ENCODE measurements at places on chromosomes 2 and 18.

GRCh38 chr18:58668211-58668610 lies 3.1 kb upstream of the MALT1 start:
- no peak for DNase-seq

GRCh38 chr18:45166836-45167551 lies 448.3 kb upstream of the SLC14A2 start:
- DNase-seq = no peak

- peak; percentile 90 for DNase-seq
Measured at GRCh38 chr2:33242845-33243244, 233.6 kb upstream of the RASGRP3 start.

GRCh38 chr2:98691303-98691702 lies 39.6 kb downstream of the MGAT4A start:
- peak; percentile 84 for DNase-seq

- DNase-seq = no peak
Measured at GRCh38 chr2:199455545-199456382, 2.0 kb downstream of the SATB2 start.

GRCh38 chr2:219448099-219448775 lies 13.6 kb downstream of the SPEG start:
- DNase-seq = no peak

DNA sequence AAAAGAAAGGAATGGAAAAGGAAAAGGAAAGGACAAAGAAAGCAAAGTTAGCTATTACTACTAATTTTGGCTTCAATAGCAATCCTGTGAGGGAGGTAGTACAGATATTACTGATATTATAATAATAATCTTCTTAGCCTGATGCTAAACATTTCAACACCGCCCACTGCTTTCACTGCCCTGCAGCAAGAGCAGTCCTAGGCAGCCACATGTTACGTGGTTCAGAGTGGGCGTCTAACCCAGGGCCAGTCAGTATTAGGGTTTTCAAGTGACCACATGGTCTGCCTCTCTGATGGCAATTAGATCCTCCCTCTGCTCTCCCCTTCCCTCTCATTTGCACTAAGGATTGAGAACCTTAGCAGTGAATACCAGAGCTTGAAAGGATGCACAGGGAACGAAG lies 83.7 kb upstream of the ZNF397 start:
- no peak for DNase-seq

GRCh38 chr2:222105046-222105445 lies 193.8 kb downstream of the PAX3 start:
- DNase-seq = no peak

DNA sequence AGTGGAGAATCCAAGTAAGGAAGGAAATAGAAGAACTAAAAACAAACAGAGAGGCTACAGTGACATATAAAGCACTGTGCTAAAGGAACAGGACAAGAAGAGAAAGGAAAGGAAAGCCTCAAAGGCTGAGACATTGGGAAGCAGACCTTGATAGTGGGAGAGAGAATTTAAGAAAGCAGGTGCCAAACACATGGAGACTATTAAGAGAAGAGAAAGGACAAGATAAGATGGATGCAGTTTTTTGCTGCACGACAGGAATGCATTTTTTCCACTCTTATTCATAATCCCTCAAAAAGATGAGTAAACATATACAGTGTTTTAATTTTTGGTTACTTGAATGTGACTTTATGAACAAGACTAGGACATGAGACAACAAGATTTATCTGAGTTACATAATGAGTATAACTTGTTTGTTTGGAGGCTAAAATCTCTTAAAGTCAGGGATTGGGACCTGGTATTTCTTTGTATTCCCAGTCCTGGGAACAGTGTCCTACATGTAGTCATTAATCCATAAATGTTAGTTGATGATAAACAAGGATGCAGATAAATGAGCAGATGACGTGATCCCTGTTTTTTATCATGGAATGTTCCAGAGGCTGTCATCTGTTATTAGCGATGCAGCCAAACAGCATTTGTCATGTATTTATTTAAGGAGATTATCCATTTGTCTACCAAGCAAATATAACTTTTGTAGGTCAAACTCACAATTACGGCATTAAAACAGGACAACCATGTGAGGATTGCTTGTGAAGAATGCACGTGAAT lies 141.7 kb downstream of the DNER start:
- DNase-seq = no peak

DNA sequence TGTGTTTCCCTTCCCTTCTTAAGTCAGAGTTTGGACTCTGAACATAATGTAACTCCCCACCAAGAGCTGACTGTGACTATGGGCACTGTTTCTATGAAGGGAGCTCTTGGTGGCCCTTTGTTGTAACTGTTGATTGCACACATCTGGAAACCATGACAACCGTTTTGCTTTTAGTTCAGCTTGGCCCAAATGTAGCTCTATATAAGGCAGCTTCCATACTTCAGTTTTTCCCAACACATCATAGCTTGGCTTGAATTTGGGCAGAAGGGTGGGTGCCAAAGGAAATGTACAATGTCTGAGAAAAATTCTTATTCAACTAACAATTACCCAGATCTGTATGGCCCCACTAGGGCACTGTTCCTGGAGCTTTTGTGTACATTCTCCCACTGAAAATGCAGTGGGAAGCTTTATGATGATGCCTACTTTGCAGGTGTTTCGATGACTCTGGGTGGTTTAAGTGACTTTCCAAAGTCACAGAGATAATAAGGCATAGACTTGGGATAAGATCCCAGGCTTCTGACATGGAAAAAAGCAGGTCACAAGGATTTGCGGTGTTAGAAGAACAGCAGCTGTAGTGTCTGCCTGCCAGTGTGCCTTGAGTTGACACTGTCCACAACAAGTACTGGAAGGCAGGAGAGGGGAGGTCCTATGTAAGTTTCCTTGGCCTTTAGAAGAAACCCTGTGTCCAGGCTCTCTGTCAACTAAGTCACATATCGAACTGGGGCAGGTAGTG lies 2.4 kb upstream of the CETN1 start:
- DNase-seq = no peak

- DNase-seq = no peak
Measured at GRCh38 chr2:173058673-173059072, 17.0 kb upstream of the MAP3K20 start.

DNA sequence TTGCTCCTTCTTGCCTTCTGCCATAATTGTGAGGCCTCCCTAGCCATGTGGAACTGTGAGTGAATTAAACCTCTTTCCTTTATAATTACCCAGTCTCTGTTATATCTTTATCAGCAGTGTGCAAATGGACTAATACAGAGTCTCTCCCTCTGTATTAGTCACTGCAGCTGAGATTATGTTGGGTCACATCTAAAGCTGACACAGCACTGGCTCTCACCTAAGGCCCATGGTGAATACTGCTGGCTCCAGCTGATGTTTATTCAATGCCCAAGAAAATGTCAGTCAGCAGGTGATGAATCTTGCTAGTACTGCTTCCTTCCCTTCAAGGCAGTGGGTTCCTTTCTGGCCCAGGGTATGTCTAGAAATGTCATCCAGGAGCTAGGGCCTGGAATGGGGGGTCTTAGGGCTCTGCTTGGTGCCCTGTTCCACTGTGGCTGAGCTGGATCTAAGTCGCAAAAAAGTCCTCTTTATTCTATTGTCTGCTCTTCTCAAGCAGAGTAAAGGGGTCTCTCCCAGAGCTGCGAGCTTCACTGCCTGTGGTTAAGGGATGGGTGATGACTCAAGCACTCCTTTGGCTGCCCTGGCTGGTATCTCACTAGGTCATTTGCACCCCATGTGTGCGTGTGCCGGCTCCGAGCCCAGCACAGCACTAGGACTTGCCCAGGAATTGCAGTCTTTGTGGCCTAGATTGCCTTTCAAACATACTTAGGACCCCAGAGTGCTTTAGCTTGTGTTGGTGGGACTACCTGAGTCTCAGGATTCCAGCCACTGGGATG lies 29.9 kb downstream of the PPP1R1C start:
- DNase-seq = no peak

GRCh38 chr2:3628800-3629199 lies 29.2 kb upstream of the ALLC start:
- DNase-seq = no peak

GRCh38 chr2:208142925-208143799 lies 2.8 kb downstream of the CRYGB start:
- DNase-seq = no peak

GRCh38 chr2:119064567-119064966 lies 94.0 kb downstream of the C1QL2 start:
- no peak for DNase-seq

DNA sequence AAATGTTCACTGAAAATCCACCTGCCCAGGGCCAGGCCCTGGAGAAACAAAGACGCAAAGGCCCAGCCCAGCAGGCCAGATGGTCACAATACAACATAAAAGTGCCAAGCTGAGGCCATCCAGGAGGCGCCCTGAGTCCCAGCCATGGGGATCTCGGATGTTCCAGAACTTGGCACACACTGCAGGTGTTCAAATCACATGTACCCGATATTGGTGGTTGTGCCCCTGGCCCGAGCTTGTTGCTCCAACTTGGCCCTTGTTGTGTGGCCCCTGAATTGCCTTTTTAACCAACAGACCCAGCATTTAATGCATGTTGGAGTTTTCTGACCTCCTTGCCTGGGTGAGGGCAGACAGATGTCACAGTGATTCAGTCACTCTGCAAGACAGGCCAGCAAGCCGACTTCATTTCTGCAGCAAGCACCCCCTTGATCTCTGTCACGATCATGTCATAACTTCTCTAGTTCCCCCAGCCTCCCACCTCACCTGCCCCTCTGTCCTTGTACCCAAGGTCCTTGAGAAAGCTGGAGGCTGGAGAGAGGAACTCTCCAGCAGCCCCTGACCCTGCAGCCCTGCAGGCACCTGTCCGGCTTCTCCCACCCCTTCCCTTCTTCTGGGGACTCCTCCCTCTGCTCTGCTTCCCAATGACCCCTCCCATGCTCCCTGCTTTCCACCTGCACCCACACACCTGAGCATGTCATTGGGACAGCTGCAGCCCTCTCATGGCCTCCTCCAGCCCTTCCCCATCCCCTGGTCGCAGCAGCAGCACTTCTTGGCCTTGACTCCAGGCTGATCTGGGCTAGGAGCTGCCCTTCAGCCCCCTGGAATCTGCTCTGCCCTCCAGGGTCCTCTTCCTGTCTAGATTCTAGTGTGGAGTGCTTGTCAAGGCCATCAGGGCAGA lies 9.1 kb downstream of the NGEF start:
- DNase-seq = no peak

- DNase-seq = no peak
Measured at GRCh38 chr2:95372845-95373244, 29.7 kb upstream of the FAHD2A start.

- DNase-seq = peak; percentile 12
Measured at GRCh38 chr2:96866986-96867755, 2.7 kb downstream of the SEMA4C start.

GRCh38 chr2:105754011-105754410 lies 9.3 kb downstream of the NCK2 start:
- DNase-seq = no peak

DNA sequence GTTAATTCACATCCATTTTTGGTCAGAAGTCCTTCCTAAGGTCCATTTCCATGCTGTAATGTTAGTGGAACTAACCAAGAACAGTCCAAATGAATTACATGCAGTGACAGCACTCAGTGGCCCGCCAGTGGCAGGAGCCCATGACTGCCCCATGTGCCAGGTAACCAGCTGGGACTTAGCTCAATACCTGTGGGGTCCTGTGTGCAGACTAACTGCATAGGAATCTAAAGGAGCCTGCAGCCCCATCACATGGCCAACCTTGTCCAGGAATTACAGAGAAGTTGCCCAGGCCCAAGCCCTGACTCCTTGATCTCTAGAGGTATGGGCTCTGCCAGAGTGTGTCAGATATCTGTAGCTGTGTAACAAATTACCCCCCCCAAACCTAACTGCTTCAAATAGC lies 35.4 kb upstream of the GPR17 start:
- DNase-seq = no peak

GRCh38 chr2:190961918-190962487 lies 52.0 kb downstream of the STAT1 start:
- DNase-seq = no peak

- no peak for DNase-seq
Measured at GRCh38 chr2:133140620-133141019, 427.6 kb downstream of the NCKAP5 start.

GRCh38 chr2:12035956-12036639 lies 289.7 kb downstream of the LPIN1 start:
- DNase-seq = no peak

DNA sequence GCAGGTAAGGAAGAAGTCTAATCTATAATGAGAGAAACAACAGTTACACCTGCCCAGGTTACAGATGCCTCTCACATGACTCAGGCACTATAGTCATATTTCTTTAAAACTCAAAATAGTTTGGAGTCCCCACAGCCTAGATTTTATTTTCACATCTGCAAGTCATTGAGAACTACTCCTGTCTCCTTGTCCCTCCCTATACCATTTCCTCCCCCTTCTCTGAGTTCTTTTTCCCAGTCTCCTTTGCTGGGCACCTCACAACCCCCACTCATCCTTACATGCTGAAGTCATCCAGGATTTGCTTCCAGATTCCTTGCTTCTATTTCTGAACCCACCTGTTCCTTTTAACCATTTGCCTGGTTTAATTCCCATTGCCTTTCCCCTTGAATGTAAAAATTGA lies 73.1 kb upstream of the KCNE4 start:
- no peak for DNase-seq
